ENCODE measurements at places on chromosomes 4 and X.

DNA sequence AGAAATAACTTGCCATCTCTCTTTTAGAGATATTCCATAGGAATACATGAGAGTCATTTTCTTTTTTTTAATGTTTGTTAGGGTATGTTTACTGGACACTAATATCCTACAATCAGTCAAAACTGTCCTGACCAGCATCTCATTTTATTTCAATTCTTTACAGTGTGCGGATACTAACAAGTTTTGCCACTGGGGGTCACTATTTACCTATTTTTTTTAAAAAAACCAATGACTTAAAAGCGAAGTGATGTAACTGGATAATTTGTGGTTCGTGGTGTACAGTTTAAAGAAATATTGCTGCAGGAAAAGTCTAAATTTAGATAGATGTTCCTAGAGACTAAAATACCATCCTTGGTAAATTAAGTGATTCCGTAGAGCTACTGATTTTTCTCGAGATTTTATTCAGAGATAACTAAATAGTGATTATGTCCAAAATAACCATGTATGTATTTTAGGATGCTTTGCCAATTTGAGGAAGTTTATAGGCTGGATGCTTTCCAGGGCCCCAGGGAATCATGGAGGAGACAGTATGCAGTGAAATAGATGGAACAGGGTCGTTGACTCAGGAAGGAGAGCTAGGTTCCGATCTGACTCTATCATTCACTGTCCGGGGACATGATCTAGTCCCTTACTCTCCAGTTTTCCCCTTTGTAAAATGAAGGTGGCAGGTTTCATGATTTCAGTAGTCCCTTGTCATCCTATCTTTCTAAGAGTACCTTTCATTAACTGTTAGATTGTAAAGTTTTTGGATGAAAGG is 34.0 kb upstream of the GNPDA2 start:
- no peak for DNase-seq

GRCh38 chr4:26044983-26045382 is 131.0 kb downstream of the SMIM20 start:
- no peak for DNase-seq

GRCh38 chr4:138052806-138053632 is 189.1 kb downstream of the SLC7A11 start:
- DNase-seq, result no peak

GRCh38 chr4:72712997-72713396 is 144.0 kb upstream of the ADAMTS3 start:
- no peak for DNase-seq

DNA sequence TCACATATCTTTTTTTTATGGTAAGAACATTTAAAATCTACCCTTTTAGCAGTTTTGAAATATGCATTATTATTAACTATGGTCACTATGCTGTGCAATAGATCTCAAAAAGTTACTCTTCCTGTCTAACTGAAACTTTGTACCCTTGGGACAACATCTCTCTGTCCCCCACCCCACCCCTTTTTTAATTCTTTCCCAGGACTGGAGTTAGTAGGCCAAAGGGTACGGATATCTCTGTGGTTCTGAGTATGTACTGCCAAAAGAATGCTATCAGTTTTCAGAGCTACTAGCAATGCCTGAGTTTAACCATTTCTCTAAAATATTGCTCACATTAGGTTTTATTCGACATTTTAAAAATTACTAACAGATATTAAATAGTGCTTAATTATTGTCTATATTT is 4.7 kb upstream of the FAM241A start:
- no peak for DNase-seq

DNA sequence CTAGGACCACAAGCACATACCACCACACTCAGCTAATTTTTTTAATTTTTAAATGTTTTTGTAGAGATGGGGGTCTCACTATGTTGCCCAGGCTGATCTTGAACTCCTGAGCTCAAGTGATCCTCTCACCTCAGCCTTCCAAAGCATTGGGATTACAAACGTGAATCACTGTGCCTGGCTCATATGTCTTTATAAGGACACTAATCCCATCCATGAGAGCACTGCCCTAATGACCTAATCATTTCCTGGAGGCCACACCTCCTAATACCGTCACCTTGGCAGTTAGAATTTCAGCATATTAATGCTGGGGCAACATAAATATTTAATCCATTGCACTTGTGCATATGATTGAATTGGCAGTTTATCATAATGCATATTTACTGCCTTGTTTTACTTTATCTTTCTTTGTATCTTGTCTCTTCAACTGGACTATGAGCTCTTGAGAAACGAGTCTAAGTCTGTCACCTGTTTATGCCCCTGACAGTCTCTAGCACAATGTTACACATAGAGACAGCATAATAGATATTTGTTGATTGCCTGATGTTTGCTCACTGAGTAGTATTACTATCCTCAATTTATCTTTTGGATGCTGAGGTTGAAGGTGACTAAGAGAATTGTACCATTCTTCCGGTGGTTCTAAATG is 172.0 kb downstream of the AASDH start:
- no peak for DNase-seq

- no peak for DNase-seq
Observed at GRCh38 chr4:125388613-125389012, 73.9 kb downstream of the FAT4 start.

DNA sequence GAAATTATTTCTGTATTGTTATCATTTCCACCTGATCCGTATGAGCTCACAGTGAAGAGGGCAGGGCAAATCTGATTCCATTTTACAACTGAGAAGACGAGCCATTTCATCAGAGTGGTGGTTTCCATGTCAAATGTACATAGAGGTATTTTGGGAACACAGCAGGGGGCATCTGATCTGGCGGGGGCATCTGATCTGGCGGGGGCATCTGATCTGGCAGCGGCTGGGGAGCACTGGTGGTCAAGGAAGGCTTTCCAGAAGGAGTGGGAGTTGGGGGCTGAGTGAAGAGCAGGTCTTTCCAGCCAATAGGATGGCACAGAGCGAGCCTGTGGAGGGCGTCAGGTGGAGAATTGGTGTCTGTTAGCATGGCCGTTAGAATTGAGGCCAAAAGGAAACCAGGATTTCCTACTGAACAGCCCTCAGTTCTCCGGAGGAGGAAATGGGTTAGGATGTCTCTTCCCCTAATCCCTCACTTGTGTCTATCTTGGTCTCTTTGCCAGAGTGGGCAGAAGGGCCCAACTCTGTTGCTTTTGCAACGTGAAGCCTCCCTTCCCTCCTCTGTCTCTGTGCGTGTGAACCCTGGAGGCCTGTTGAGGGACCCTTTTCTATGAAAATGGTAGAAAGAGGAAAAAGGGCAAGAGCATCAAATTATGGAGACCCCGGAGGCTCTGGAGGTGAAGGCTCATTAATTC is 41.3 kb downstream of the RHOH start:
- no peak for DNase-seq

- no peak for DNase-seq
Observed at GRCh38 chr4:124028182-124028581, 631.6 kb downstream of the SPRY1 start.

- no peak for DNase-seq
Observed at GRCh38 chr4:60911127-60911526, 289.0 kb upstream of the ADGRL3 start.

GRCh38 chrX:2767631-2768455 is 16.0 kb downstream of the XG start:
- DNase-seq, result no peak
